ENCODE measurements at places on chromosomes 3 and 15.

DNA sequence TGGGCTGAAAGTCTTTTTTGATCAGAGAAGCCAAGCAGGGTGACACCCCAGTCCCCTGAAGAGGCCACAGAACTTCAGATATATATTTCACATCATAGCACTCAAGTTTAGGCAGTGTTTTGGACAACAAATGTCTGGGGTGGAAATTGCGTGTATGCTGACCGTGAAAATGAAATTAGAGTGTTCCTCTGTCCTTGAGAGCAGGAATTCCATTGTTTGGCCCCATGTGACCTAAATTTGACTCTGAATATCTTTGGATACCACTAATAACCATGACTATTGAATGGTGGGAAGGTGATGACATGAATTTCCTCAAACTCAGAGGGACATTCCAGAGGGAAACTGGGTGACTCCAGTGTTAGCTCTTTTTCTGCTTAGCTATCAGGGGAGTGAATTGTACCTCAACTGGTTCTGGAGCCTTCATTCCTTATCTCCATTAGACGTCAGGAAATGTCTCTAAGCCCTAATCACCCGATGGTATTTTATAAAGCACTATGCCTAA, 263.5 kb upstream of the RASGRP1 start:
- no peak for DNase-seq

GRCh38 chr3:179182902-179183301, 34.7 kb downstream of the PIK3CA start:
- DNase-seq: no peak

GRCh38 chr3:129469026-129469425, 29.0 kb downstream of the IFT122 start:
- DNase-seq: no peak

- no peak for DNase-seq
Observed at GRCh38 chr3:16026753-16027152, 147.7 kb upstream of the GALNT15 start.

- DNase-seq: no peak
Observed at GRCh38 chr15:84934942-84935729, 46.5 kb upstream of the PDE8A start.

- DNase-seq: no peak
Observed at GRCh38 chr3:5635746-5636145, 448.2 kb downstream of the EDEM1 start.

- DNase-seq: no peak
Observed at GRCh38 chr15:41218851-41219250, 11.7 kb downstream of the EXD1 start.
